ENCODE measurements at places on chromosomes 5 and 9.
A peak's percentile ranks its signal among the peaks of the same experiment; 100 is the strongest.

DNA sequence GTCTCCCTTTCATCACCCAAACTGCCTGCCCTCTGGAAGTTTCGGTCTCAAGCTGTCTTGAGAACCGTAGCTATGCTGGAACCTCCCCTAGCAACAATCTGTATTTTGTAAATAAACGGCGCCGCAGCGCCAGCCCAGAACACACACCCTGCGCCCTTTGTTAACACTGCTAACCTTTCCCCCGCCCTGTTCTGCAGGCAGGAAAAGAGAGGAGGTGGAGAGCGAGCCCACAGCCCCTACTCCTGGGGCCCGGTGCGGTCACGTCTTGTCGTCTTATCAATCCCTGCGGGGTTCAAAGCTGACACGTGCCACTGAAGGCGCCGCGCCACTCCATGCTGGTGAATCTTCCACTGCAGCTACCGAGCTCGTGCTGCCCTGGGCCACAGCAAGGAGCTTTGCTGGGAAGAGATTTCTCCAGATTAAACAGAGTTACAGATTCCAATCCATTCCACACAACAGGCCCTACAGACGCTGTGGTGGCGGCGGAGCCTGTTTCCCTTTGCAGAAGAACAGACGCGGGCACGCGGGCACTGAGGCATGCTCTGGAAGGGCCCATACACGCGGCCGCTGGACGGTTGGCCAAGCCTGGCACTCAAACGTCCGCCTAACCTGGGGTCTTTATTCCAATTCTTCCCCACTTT lies 25.3 kb downstream of the ZDHHC11B start:
- no peak for DNase-seq

DNA sequence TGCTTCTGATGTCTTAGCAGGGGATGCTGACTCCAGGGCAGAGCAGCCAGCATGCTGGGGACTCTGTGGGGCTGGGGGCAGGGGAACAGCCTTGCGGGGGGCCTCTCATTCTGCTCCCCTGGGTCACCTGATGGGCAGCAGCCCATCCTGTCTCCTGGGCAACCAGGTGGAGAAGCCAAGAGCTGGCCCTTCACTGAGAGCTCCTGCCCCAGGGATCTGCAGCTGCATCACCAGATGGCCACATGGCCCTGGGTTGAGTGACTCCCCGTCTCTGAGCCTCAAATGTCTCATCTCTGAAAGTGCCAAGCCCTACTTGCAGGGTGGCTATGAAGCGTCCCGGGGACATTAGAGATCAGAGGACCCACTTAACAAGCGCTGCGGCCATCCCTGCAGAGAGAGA lies 49.1 kb downstream of the LRSAM1 start:
- DNase-seq: no peak

GRCh38 chr5:39148983-39149534 lies 70.3 kb downstream of the FYB1 start:
- peak; percentile 0 for DNase-seq

DNA sequence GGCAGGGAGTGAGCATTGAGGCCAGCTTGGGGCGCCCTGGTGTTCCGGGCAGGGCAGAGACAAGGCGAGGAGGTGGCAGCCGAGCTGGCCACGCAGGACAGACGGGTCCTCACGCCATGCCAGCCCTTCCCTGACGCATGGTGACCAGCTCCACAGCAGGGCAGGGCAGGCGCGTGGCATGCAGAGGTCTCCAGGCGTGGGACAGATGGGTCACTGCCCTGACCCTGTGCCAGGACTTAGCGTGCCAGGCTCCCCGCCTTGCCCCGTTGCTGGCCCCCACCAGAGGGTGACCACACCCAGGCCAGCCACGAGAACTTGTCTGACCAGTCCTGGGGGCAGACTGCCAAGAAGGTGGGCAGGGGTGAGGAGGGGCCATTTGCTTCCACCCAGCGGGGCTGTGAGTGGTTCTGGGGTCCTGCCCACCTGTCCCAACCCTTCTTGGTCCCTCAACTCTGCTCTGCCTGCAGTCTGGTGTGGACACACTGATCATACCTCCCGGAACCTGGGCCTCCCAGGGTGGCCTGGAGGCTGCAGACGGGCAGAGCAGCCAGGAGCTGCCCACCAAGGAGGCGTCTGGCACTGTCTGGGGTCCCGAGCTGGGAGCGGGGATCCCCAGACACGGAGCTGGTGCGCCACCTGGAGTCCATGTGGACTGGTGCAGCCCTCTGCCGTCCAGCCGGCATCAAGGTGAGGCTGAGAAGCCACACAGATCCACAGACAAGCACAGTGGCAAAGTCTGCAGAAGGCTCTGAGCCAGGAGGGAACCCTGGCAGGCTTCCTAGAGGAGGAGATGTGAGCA lies at the start of gene RNF224:
RNF224 (plus strand) TSS at position 449 of the 799 bp plus-strand sequence. CDS start 834 bp downstream, outside the sequence.
- DNase-seq: peak; percentile 44

- peak; percentile 29 for DNase-seq
These were observed 12.7 kb upstream of the CCL27 start for GRCh38 chr9:34675048-34675714.

DNA sequence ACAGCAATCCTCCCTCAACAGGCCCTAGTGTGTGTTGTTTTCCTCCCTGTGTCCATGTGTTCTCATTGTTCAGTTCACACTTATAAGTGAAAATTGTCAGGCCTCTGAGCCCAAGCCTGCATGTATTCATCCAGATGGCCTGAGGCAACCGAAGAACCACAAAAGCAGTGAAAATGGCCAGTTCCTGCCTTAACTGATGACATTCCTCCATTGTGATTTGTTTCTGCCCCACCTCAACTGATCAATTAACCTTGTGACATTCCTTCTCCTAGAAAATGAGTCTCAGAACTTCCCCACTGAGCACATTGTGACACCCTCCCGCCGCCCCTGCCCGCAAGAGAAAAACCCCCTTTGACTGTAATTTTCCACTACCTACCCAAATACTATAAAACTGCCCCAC lies 17.4 kb upstream of the TRPC7 start:
- DNase-seq: no peak

GRCh38 chr5:119269061-119269944 lies 86.5 kb upstream of the TNFAIP8 start:
- no peak for DNase-seq

- DNase-seq: no peak
These were observed 124.0 kb downstream of the GNAQ start for GRCh38 chr9:77907585-77907984.

DNA sequence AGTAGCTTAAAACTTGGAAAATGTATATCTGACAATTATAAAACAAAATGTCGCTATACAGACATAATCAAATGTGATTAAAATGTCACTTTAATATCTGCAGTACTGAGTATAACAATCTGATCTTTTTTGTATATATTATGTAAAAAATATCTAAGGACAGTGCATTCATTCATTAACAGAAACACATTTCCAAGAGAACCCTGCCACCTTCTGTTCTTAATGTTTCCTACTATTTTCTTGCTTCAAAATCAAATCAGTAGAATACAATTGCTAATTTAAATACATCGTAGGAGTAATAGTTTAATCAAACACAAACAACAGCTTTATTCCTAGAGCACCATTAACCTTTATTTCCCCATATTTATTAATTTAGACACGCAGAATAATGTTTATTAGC lies 142.6 kb upstream of the ST8SIA4 start:
- DNase-seq: peak; percentile 6

DNA sequence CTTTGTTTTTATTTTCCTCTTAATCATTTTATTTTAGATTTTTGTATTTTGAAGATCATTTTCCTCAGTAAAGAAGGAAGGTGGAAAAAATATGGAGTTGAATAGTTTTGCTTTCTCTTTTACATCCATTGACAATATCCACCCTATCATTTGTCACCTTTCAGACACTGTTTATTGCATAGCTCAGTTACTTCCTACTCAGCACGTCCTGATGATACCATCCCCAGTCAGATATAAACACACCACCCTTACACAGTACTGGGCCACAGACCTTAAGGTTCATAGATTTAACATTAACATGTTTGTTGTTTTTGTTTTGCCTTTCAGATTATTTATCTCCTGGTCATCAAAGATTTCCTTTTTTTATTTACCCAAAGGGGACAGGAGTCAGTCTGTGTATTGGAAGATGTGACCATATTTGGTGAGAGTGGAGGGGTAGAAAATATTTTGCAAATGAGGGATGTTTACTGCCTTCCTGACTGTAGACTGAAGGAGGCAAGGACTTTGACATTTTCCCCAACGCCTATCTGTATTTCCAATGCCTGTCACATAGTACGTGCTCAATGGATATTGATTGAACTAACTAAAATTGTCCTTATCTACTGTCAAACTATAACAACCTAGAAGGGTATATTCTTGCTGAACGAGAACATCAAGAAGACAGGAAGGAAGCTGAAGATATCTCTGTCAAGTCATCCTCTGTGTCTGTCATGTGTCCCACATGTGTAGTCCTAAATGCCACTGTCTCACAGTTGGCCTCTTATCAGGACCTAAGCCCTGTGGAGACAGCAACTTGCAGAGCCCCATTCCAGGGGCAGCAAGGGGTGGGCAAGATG lies 15.6 kb downstream of the STX17 start:
- no peak for DNase-seq

GRCh38 chr9:95399261-95399660 lies 81.8 kb upstream of the FANCC start:
- DNase-seq: no peak

GRCh38 chr9:69469136-69469535 lies 144.1 kb downstream of the ENTREP1 start:
- no peak for DNase-seq

DNA sequence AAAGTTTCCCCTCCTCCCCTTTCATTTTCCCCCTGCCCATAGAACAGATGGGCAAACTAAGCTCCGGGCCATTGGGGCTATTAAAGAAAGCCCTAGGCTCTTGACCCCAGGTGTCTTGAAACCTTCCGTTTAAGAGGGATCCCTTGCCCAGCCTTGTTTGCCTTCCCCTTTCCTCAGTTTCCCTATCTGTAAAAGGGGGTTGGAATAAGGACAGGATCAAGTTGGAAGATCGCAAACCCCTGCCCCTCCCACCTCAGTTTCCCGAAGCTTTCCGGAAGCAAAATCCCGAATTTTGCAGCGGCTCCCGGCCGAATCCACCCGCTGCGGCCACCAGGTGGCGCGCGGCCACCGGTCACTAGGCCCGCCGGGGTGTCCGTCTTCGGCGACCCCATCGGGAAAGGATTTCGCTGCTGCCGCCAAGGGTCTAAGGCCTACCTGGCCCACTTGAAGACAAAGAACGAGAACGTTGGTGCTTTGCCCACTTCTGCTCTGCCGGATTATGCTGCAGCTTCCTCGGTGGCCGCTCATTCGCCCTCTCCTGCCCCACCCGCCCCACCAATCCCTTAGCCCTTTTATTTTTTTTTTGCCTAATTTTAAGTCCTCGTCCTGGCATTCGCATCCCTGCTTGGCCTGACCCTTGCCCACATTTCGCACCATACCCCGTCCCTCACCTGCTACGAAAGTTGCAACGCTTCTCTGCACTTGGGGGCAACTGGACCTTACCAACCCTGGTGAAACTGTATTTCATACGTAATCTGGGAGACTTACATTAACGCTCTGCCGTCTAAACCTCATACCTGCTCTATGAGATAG lies 962 bp upstream of the NR6A1 start:
- DNase-seq: no peak

GRCh38 chr5:57166276-57166675 lies 7.6 kb upstream of the GPBP1 start:
- DNase-seq: no peak

DNA sequence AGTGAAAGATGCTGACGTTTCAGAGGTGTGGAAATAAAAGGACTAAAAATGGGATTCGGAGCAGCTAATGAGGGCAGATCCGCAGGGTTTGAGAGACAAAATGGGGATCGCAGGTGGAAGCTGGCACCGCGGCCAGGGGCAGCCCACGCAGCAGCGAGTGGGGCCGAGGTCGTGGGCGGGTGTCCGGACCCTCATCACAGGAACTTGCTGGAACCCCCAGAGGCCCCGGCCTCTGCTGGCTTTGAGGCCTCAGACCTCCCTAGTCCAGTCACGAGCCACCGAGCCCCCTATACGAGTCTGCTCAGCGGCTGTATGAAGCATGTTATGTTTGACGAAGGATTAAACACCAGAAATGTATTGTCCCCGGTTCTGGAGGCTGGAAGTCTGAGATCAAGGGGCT lies 45.8 kb upstream of the FCN1 start:
- no peak for DNase-seq

- no peak for DNase-seq
These were observed 92.6 kb downstream of the TLE4 start for GRCh38 chr9:79664375-79664831.

GRCh38 chr5:109038209-109038840 lies 290.6 kb downstream of the FER start:
- DNase-seq: no peak

GRCh38 chr5:91288118-91288916 lies 94.8 kb downstream of the ARRDC3 start:
- DNase-seq: peak; percentile 68

GRCh38 chr5:76638479-76638878 lies 15.3 kb upstream of the F2RL2 start:
- no peak for DNase-seq

GRCh38 chr5:124678468-124678867 lies 68.0 kb downstream of the ZNF608 start:
- no peak for DNase-seq

DNA sequence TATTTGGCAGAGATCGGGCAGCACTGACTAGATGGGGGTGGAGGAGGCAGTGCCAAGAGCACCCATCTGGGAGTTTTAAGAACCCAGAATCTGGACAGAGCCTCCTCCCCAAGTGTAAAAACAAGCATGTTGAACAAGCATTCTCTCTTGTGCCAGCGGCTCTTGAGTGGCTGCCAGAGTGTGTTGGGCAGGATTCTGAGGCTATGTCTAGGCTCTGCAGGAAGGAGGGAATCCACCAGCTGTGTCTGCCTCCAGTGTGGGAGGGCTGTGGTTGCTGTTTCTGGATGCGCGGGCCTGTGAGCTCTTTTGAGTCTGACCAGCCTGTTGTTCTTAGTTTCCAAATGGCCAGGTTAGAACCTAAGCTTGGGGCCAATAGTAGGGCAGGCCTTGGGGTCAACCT lies 39.8 kb downstream of the HMCN2 start:
- DNase-seq: no peak

- DNase-seq: peak; percentile 60
These were observed 12.0 kb downstream of the CTNNAL1 start for GRCh38 chr9:109001275-109001676.

- no peak for DNase-seq
These were observed 36.8 kb downstream of the PCDHAC2 start for GRCh38 chr5:141003031-141003430.

DNA sequence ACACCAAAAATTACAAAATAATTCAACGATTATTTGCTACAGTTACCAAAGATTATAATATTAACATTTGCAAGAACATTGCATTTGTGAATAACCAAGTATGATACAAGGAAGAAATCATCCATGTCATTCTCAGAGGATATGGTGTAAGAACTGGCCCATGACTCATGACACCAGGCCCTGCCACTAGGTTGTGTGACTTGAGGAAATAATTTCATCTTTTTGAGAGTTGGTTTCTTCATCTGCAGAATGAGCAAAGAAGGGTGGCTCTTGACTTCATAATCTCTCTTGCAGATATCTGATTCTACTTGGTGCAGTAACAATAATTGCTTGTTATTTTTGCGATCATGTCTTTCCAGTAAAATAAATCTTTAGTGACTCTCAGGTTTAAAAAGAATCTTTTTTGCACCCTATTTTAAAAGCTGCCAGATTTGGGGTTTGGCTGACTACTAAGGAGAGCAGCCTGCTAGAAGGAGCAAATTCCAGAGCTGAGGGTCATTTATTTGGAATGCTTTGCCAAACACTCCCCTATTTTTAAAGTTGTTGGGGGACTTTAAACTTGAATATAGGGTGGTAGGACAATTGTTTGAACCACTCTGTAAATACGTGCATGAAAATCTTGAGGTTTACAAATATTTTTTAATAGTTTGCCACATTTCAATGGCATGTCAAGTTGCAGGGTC lies 23.5 kb downstream of the ITGA1 start:
- no peak for DNase-seq

- no peak for DNase-seq
These were observed 180.7 kb upstream of the EGFLAM start for GRCh38 chr5:38077652-38078051.

GRCh38 chr5:6274846-6275543 lies 103.4 kb downstream of the MED10 start:
- no peak for DNase-seq

Data from astrocyte of the cerebellum (primary cell).